ENCODE measurements at places on chromosomes 7 and 10.

- DNase-seq, result no peak
Observed at GRCh38 chr10:7788639-7789286, 786 bp downstream of the ATP5F1C start.

DNA sequence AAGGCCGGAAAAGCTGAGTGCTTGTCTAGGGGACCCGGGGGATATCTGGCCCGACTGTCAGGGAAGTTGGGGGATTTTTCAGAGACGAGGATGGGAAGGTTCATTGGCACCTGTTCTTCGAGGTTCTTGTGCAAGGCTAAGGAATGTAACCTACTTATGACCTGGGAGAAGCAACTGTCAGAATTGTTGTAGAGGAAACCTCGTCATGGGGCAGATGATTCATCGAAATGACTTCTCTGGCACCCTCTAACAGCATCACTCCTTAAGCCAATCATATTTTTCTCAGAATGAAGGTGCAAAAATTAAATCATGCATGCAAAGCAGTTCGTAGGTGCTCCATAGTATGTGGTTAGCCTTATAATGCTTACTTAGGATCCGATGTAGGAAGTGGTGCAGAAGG, 58.6 kb downstream of the PLXDC2 start:
- no peak for DNase-seq

- no peak for DNase-seq
Observed at GRCh38 chr7:55233001-55233400, 132.1 kb upstream of the LANCL2 start.

- no peak for DNase-seq
Observed at GRCh38 chr7:16590424-16590823, 55.1 kb downstream of the ANKMY2 start.

DNA sequence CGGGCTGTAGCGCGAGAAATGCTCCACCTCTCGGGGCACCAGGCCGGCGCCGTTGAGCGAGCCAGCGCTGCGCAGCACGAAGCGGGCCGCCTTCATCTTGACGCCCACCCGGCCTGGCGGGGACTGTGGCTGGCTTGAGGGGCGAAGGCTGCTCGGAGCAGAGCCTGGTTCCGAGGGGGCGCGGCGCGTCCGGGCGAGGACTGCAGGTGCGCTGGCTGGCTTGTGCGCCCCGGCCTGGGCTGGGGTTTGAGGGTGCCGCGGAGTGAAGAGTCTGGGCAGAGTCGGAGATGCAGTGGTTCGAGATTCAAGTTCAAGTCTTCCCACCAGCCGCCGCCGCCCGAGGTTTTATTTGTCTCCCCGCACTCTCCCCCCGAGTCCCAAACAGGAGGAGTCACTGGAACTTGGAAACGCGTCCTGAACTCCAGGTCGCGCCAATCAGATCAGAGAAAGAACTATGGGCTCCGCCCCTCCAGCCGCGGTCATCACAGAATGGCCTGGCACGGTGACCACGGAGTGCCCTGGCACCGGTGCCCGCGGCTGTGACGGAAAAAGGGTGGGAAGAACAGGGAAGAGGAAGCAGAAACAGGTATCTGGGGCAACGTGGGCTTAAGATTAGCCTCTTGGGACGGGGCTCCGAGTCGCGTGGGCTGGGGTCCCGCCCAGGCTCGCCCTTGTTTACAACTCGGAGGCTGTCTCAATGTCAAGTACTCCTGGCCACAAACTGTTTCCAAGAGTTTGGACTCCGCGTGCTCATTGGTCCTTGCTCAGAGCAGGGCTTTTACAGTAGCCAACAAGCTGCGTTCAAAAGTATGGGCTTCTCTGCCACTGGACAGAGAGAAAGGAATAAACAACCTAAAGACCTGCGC, at the start of gene PDK4:
Gene PDK4, minus strand, starts transcription at position 319 of the 866 bp plus-strand sequence. Its CDS starts 223 bp downstream, at position 96.
- peak; percentile 97 for DNase-seq

DNA sequence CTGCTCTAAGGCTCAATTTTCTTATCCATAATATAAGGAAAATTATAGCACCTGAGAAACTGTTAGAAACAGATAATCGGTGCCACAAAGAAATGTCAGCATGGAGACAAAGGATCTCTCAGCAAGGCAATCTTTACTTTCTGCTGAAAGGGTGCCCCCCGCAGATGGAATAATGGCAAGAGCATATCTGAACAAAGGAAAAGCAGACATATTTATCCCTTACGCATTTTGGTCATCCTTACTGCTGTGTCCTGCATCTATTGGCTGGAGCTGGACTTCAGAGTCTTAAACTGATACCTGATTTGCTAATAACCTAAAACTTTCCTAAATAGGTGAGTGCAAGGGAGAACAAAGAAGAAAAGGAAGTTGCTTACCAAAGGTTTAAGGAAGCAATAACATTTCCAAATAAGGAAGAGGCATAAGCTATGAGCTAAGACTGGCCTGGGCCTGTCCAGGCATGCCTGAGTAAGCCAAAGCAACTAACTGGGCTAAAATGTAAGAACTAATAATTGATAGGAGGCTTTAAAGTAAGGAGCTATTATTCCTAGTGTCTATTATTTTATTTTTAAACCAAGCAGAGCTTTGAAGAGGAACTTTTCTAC, 39.6 kb upstream of the ELMO1 start:
- DNase-seq, result no peak

GRCh38 chr10:128875956-128876736, 590.9 kb upstream of the MGMT start:
- peak; percentile 53 for DNase-seq

GRCh38 chr7:151680810-151681209, 161.1 kb upstream of the RHEB start:
- no peak for DNase-seq

- DNase-seq, result no peak
Observed at GRCh38 chr7:158591944-158592343, 4.3 kb upstream of the PTPRN2 start.

DNA sequence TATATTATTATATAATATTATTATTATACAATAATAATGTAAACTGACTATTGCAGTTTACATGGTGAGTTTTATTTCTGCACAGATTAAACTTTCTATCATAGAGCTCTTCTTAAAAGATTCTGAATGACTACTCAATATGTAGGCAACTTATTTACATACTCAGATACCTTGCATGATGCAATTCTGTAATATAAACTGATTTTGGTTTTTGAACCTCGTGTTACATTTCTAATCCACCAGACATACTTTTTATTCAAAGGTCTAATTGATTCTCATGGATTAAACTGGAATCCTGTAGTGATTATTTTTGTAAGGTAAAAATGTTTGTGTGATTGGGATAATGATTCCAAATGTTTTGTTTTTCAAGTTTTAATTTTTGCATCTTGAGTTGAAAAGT, 19.9 kb downstream of the SLC26A4 start:
- no peak for DNase-seq

DNA sequence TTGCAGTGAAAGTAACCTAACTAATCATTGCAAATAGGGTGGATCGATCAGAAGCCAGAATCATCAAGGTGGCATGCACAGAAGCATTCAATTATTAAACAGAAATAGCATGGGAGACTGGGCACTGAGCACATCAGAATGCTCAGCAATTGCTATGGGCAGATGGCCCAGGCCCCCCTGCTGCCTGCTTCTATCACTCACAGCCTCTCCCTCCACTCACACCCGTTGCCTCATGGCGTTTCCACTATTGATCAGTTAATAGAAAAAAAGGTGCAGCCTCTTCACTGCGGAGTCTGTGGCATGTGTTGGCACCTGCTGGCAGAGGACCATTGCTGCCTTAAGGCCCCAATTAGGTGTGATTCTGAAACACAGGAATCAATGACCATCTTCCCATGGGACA, 11.2 kb upstream of the HTR5A start:
- DNase-seq, result no peak
